ENCODE measurements at places on chromosomes 11 and 22. TPM values are rescaled to one million over a fixed set of nuclear protein-coding genes. Genes with fewer than 3 reads are reported as not detected.
A peak's percentile ranks its signal among the peaks of the same experiment; 100 is the strongest.

- H3K27me3 ChIP-seq: no peaks in the 10 kb centered on the region
- peaks cover 13% of the 10 kb centered on the region for H3K4me1 ChIP-seq
- peak; percentile 33 for DNase-seq
- H3K36me3 ChIP-seq: no peaks in the 10 kb centered on the region
- peak overlapping the region; percentile 50 for H3K27ac ChIP-seq
These were observed 17.9 kb upstream of the ADA2 start for GRCh38 chr22:17237038-17237668.

DNA sequence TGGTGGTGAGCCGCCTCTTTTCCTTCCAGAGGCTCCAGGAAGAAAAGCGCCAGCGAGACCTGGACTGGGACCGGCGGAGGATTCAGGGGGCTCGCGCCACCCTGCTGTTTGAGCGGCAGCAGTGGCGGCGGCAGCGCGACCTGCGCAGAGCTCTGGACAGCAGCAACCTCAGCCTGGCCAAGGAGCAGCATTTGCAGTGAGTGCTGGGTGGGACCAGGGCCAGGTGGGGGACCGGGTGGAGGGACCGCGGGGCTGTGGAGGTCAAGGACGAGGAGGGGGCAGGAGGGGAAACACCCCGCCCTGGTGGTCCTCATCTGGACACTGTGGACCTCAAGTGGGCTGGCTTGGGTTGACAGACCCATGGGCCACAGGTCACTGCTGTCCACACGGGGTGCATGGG, 17.4 kb downstream of the RIBC2 start:
- H3K36me3 ChIP-seq: no peaks in the 10 kb centered on the region
- H3K4me3 ChIP-seq: no peak overlapping the region
- no peaks in the 10 kb centered on the region for H3K27me3 ChIP-seq
- H3K4me1 ChIP-seq: peaks cover 6% of the 10 kb centered on the region
- no peak overlapping the region for H3K27ac ChIP-seq

DNA sequence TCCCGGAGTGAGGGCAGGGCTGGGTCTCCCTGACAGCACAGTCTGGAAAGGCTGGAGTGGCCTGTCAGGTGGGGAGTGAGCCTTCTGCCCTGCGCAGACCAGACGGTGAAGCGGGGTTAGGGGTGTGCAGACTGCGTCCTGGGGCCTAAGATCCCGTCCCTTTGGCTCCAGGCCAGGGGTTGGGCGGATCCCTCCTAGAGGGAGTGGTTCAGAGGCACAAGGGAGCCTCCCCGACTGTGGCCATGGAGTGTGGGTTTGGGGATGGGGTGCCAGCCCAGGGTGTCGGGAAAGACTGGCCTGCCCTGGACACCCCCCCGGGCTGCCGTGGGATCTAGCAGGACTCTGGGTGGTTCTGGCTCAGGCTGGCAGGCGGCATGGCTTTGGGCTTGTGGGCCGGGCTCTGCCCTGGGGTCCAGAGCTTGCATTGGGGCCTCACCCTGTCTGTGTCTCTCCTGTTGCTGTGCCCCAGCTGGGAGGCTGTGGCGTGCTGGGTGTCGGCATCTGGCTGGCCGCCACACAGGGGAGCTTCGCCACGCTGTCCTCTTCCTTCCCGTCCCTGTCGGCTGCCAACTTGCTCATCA, 19.5 kb downstream of the TSPAN4 start:
- no peak overlapping the region for H3K4me3 ChIP-seq
- H3K27me3 ChIP-seq: no peaks in the 10 kb centered on the region
- no peaks in the 10 kb centered on the region for H3K4me1 ChIP-seq
- DNase-seq: no peak
- H3K36me3 ChIP-seq: no peaks in the 10 kb centered on the region

GRCh38 chr11:66313321-66314185, 3.3 kb downstream of the CD248 start:
- H3K4me1 ChIP-seq: peaks cover 34% of the 10 kb centered on the region
- H3K4me3 ChIP-seq: peak overlapping the region; percentile 88
- H3K27me3 ChIP-seq: no peaks in the 10 kb centered on the region
- no peaks in the 10 kb centered on the region for H3K36me3 ChIP-seq
- H3K27ac ChIP-seq: peak overlapping the region; percentile 62
- DNase-seq: no peak

DDX25 gene
- total RNA-seq: not detected

DNA sequence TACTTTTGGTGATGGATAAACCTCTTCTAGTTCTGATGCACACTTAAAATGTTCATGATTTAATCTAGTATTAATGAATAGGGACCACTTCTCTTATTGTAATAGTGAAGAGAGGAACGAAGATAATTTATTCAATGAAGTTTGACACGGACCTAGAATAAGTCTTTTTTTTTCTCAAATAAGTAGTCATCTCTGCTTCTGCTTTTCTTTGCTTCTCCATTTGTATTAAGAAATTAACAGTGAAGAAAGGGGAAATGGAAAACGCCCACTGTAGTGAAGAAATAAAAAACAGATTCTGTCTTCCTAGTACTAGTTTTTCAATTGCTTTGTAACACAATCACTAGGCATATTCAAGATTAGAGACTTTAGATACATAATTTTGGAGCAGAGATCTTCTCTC, 73.0 kb downstream of the CD44 start:
- H3K27me3 ChIP-seq: no peaks in the 10 kb centered on the region
- peaks cover 52% of the 10 kb centered on the region for H3K4me1 ChIP-seq
- DNase-seq: no peak
- H3K27ac ChIP-seq: no peak overlapping the region

GRCh38 chr11:403021-403760, 9.2 kb downstream of the PKP3 start:
- H3K4me3 ChIP-seq: no peak overlapping the region
- peaks cover 19% of the 10 kb centered on the region for H3K4me1 ChIP-seq
- H3K36me3 ChIP-seq: no peaks in the 10 kb centered on the region
- H3K27ac ChIP-seq: no peak overlapping the region
- no peak for DNase-seq

DNA sequence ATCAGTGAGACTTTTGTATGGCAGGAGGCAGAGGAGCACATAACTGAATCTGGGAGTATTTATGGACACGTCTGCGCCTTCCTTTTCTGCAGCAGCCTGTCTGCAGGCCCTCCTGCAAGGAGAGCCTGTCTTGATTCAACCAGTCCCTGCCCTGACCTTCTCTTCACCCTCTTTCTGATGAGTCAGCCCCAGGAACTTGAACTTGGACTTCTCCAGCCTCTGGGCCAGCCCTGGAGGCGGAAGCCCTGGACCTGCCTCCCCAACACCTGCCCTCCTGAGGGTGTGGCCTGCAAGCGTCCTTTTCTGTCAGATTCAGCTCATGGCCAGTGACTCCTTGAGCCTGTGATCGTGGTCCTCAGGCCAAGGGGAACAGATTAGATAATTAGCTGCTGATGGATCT, 20.0 kb downstream of the DAGLA start:
- H3K27ac ChIP-seq: no peak overlapping the region
- H3K4me3 ChIP-seq: no peak overlapping the region
- DNase-seq: no peak

C11orf58 gene
- 148 TPM for total RNA-seq

C11orf91 gene
- 0.49 TPM for total RNA-seq

DNA sequence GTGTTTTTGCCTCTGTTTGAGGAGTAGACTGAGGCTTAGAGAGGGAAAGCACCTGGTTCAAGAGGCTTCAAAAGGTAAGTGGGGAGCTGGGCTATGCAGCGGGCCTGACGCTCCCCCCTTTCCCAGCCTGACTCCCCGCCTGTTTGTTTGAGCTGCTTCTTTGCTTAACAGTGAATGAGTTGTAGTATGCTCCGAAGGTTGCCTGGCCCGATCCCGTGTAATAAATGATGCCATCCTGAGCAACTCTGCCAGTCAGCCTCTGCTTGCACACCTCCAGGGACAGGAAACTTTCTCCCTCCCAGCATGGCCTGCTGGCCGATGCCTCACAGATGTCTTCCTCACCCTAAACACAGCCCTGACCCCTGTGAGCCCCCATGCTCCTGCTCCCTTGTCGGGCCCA, 45.5 kb upstream of the TTLL12 start:
- H3K36me3 ChIP-seq: no peaks in the 10 kb centered on the region
- no peak overlapping the region for H3K4me3 ChIP-seq
- no peaks in the 10 kb centered on the region for H3K27me3 ChIP-seq
- H3K27ac ChIP-seq: no peak overlapping the region

MIOX gene
- not detected for total RNA-seq

PLAAT3 gene
- total RNA-seq: 3.6 TPM

NRGN gene
- not detected for total RNA-seq

DNA sequence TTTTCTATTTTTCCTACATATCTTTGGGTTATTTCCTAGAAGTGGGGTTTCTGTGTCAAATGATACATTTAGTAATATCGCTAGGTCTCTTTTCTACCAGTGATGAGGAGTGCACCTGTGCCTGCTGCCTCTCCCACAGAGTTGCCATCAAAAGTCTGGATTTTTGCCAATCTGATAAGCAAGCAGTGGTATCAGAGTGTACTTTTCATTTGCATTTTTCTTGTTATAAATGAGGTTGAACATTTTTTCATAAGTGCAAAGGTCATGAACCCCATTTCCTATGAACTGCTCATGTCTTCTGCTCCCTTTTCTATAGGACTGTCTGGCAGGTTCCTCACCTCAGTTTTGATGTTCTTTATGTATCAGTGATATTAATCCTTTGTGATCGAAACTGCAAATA, 1.7 kb downstream of the TRPM5 start:
- no peaks in the 10 kb centered on the region for H3K27me3 ChIP-seq
- no peaks in the 10 kb centered on the region for H3K36me3 ChIP-seq
- no peak overlapping the region for H3K27ac ChIP-seq
- peaks cover 45% of the 10 kb centered on the region for H3K4me1 ChIP-seq
- peak; percentile 67 for DNase-seq

- no peaks in the 10 kb centered on the region for H3K27me3 ChIP-seq
- no peaks in the 10 kb centered on the region for H3K4me1 ChIP-seq
- H3K27ac ChIP-seq: no peak overlapping the region
These were observed 8.7 kb upstream of the TTC12 start for GRCh38 chr11:113305440-113306336.

GRCh38 chr22:49006207-49007012, 821.3 kb downstream of the BRD1 start:
- H3K27me3 ChIP-seq: no peaks in the 10 kb centered on the region
- no peaks in the 10 kb centered on the region for H3K36me3 ChIP-seq
- H3K27ac ChIP-seq: no peak overlapping the region
- H3K4me1 ChIP-seq: no peaks in the 10 kb centered on the region

- DNase-seq: no peak
- no peak overlapping the region for H3K27ac ChIP-seq
- peaks cover 15% of the 10 kb centered on the region for H3K4me1 ChIP-seq
These were observed 12.5 kb downstream of the TAF1D start for GRCh38 chr11:93728792-93729128.

GRCh38 chr11:35261197-35261596, 122.2 kb downstream of the CD44 start:
- no peak overlapping the region for H3K4me3 ChIP-seq
- H3K27ac ChIP-seq: no peak overlapping the region
- H3K27me3 ChIP-seq: no peaks in the 10 kb centered on the region
- peaks cover 22% of the 10 kb centered on the region for H3K4me1 ChIP-seq

GRCh38 chr22:28183078-28183860, 264.2 kb upstream of the PITPNB start:
- no peak for DNase-seq
- H3K27me3 ChIP-seq: no peaks in the 10 kb centered on the region
- no peak overlapping the region for H3K4me3 ChIP-seq
- no peaks in the 10 kb centered on the region for H3K36me3 ChIP-seq
- no peak overlapping the region for H3K27ac ChIP-seq

DNA sequence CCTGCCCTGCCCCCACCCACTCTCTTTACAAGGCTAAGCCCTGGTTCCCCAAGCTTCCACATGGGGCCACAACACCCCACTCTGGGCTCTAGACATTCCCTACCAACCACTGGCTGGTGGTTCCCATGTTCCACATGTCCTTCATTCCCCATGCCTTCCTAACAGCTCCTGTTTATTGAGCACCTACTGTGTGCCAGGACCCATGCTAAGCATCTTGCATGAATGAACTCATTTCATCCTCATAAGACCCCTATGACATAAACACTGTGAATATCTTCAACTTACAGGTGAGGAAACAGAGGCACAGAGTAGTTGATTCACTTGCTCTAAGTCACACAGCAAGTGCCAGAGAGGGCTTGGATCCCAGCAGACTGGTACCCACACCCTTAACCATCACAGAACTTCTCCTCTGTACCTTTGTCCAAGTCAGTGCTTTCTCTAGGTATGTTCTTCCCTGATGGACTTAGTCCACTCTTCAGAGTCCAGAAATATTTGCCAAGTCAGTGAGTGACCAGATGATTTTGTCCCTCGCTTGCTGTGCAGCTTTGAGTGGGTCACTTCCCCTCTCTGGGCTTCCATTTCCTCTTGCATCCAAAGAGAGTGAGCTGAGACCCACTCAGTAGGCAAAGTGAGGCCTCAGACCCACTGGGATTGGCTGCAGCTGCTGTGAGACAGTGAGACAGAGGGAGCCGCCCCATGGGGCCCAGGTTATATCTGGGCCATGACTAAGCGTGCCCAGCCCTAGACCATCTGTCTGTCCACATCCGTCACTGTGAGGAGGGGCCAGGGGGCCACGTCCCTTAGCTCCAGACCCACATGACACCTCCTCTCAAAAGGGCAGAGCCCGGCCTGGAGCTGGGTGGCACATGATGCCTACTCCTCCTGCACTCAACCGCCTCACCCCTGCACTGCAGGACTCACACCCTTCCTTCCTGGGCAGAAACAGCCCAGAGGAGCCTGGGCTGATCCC, 132.4 kb downstream of the MN1 start:
- H3K4me3 ChIP-seq: no peak overlapping the region
- no peak overlapping the region for H3K27ac ChIP-seq
- no peak for DNase-seq
- H3K27me3 ChIP-seq: no peaks in the 10 kb centered on the region
- H3K36me3 ChIP-seq: no peaks in the 10 kb centered on the region
- no peaks in the 10 kb centered on the region for H3K4me1 ChIP-seq

MPZL2 gene
- total RNA-seq: 2.9 TPM

GRCh38 chr11:32586576-32587190, 3.1 kb downstream of the EIF3M start:
- peaks cover 24% of the 10 kb centered on the region for H3K36me3 ChIP-seq
- H3K27ac ChIP-seq: no peak overlapping the region
- no peak overlapping the region for H3K4me3 ChIP-seq
- H3K4me1 ChIP-seq: peaks cover 44% of the 10 kb centered on the region

DNA sequence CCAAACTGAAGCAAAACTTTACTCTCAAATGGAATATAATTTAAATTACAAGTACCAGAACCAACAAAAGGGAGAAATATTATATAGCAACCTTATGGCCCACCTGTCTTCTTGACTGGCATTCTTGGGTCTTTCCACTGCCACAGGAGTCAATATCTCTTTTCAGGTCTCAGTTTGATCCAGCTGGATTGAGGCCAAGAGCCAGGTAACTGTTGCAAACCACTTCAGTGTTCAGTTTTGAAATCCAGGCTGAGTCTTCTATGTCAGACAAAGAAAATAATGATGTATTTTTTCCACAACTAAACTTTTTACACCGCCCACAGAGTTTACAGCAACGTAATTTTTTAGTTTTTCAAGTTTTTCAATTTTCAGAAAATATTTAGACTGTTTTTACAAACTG, 648 bp downstream of the DLG2 start:
- H3K27me3 ChIP-seq: no peaks in the 10 kb centered on the region
- H3K4me1 ChIP-seq: peaks cover 30% of the 10 kb centered on the region
- DNase-seq: no peak

GRCh38 chr22:50704510-50705218, 32.0 kb downstream of the SHANK3 start:
- no peak for DNase-seq
- no peak overlapping the region for H3K27ac ChIP-seq
- H3K27me3 ChIP-seq: no peaks in the 10 kb centered on the region
- peaks cover 11% of the 10 kb centered on the region for H3K4me1 ChIP-seq
- no peak overlapping the region for H3K4me3 ChIP-seq

- peak overlapping the region; percentile 76 for H3K4me3 ChIP-seq
- H3K27me3 ChIP-seq: no peaks in the 10 kb centered on the region
- H3K27ac ChIP-seq: peak overlapping the region; percentile 98
- H3K36me3 ChIP-seq: no peaks in the 10 kb centered on the region
- DNase-seq: peak; percentile 64
These were observed 59.8 kb upstream of the WNT7B start for GRCh38 chr22:46036558-46037408.

TMPRSS4 gene
- not detected for total RNA-seq

ISX gene
- total RNA-seq: not detected
